ENCODE measurements at places on chromosomes 7 and 10.

DNA sequence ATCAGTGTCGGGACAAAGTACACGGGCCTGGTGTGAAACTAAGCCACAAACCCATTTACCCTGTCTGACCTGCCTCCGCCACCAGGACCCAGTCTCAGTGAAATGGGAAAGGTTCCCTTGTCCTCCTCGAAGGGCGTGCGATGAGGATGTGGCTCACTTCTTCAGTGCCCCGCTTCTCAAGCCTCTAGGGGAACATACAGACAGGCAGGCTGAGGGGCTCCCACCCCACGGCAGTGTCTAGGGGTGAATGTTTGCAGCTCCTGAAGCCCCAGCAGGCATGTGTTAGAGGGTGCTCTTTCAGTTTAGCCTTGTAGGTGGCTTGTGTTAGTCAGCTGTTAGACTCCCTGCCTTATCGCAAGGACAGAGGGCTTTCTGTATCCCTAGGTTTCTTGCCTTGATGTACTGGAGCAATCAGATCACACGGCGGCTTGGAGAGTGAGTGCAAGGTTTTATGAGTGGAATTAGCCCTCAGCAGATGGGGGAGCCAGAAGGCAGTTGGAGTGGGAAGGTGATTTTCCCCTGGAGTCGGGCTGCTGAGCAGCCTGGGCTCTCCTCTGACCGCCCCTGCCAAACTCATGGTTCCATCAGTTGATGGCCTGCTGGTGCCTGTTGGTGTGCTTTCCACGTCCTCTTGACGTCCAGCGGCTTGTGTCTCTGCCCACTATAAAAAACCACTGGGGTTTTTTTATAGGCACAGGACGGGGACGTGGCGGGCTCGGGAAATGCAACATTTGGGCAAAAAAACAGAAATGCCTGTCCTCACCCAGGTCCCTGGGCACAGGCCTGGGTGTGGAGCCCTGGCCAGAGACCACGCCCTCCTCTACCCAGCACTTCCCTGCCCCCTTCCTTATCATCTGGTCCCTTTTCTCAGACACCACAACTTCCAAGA lies 759 bp downstream of the NUDT1 start:
- no peak for DNase-seq

DNA sequence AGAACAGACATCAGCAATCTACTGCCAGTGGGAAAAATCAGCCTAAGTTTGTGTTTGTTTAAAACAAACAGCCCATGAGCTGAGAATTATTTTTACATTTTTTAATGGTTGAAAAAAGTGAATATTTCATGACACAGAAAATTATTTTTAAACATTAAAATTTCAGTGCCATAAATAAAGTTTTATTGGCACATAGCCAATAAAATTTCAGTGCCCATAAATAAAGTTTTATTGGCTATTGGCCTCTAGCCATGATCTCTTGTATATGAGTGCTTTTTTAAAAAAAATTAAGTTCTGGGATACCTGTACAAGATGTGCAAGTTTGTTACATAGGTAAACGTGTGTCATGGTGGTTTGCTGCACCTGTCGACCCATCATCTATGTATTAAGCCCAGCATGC lies 305.9 kb downstream of the HPSE2 start:
- no peak for DNase-seq

- no peak for DNase-seq
These were observed 108.6 kb downstream of the SRI start for GRCh38 chr7:88111140-88111743.

DNA sequence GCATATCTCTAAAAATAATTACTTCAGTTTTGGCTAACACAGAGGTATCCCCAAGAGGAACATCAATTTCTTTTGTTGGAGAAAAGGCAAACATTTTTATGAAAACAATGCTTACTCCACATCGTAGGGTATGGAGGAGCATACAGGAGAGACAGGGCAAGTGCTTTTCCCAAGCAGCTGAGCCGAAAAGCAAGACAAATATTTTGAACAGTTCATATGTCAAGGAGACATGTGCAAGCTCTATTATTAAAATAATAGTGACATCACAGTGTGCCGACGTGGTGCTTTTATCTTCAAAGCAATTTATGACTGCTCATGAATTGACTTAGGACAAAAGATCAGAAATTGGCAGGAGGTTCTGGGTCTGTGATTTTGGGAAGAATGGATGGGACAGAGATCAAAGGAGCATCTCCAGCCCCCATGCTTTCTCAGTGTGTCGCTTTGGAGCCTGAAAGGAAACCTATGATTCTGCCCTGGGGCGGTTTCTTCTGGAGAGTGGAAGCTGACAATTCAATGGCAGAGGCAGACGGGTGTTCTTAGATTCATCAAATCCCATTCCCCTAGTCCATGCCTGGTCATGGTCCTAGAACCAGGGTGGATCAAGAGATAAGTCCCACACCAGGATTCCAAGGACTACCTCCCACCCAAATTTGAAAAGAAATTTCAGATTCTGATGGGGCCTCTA lies 97.1 kb downstream of the JCAD start:
- no peak for DNase-seq

DNA sequence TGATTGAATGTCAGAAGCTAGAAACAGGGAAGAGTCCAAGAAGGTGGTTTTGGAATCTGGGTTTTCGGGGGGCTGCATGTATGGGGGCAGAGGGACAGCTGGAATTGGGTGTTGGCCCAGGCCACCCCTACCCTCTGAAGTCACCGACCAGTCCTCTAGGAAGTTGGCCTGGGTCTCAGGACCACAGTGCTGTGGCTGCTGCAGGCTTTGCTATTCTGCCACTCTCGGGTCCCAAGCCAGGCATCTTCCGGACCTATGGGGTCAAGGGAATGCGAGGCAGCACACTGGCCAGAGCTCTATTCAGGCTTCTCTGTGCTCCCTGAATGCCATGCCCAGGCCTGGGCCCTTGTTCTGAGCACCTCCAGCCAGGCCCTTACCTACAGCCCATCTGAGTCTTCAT lies 13.2 kb downstream of the FGF8 start:
- DNase-seq: no peak

DNA sequence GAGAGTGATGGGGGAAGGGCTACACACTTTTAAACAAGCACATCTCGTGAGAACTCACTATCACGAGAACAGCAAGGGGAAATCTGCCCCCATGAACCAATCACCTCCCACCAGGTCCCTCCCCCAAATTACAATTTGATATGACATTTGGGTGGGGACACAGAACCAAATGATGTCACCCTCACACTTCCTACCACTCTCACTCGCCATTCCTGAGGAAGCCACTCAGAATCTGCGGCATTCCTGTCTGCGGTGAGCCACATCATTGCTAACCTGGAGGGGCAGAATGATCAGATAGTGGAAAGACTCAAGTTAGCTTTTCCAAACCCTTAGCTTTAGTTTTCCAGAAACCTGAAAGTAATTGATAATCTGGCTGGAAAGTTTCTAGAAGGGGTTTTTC lies 66.9 kb downstream of the MYO3A start:
- DNase-seq: no peak

DNA sequence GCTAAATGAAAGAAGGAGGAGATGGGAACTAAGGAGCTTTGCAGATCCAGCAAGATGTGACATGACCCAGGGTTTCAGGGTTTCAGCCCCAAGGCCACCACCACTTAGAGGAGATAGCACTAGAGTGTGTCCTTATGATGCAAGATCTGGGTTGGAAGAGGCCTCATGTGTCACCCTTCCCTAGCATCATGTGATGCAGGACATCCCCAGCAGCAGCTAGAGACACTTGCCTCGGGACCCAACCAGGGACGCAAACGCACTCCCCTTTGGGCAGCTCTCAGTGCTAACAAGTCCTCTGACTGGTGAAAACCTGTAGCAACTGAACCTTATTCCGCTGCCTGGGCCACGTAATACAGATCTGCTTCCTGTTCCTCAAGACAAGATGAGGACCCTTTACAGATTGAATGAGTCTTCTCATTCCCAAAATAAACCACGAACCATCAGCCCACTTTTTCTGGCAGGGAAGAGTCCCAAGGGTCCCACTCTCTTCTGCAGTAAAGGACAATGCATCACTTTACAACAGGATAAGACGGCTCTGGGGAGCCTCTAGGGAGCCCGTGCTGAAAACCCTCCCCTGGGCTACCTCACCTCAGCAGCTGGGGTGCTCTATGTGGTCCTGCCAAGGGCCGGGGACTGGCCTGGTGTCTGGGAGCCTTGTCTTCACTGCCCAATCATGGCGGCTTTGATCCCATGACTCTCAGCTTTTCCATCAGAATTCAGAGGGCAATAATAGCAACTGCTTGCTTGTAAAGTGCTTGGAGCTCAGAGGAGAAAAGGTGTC lies 44.8 kb upstream of the GDF10 start:
- DNase-seq: no peak

GRCh38 chr10:68075550-68076004 lies 494 bp upstream of the HERC4 start:
- DNase-seq: no peak

DNA sequence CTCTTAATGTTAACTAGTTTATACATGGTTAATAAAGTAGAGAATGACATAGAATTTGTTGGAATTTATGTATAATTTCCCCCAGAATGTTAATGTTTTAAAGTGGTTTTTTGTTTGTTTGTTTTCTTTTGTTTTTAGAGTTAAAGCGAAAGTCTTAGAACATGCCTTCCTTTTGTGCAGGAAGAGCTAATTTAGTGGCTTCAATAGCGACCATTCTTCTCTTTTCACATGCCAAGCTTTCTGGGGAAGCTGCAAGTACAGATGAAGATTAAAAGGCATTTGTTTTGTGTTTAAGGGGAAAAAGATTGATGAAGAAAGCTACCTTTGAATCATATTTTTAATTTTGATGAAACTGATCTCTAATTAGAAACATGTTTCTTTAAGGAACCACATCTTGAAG lies 256.3 kb upstream of the CSTF2T start:
- DNase-seq: no peak

- no peak for DNase-seq
These were observed 99.0 kb upstream of the PITRM1 start for GRCh38 chr10:3271354-3272115.

- no peak for DNase-seq
These were observed 41.6 kb downstream of the CDC123 start for GRCh38 chr10:12237265-12238220.

GRCh38 chr7:88586219-88586618 lies 173.3 kb upstream of the ZNF804B start:
- no peak for DNase-seq

- DNase-seq: no peak
These were observed 10.1 kb upstream of the CSTF2T start for GRCh38 chr10:51709324-51709972.

DNA sequence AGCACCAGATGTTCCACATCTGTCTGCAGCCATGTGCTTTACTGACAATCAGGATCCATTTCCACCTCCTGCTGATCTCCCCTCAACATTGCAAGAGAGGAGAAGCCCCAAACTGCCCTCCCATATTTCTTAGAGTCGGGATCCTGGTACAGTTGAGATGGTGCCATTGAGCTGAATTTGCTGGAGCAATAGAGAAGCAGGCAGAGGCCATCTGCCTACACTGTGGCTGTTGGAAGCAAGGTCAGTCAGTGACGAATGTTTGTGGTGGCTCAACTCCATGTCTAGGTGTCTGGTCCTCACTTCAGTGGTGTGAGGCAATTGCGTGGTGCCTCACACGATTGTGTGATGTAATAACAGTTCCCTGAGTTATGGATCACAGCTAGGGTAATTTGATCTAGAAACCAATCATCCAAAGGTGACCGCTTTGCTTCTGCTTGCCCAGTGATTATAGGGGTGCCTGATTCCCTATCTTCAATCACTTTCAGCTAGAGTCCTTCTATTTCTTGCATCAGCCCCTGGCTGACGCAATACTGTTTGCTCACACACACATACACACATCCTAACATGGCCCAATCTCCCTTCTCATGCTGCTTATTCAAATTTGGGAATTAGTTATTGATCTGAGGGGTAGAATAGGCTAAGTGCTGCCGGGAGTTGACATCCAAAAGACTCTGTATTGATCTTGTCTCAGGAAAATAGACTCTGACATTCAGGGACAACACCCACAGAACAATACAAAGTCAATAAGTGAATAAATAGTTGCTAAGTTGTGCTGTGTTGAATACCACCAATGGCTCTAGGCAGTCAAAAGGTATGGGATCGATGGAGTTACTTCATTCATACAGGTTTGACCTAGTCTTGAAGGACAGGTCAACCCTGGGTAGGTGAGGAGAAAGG lies 46.1 kb upstream of the SLC35B4 start:
- no peak for DNase-seq

GRCh38 chr10:6242089-6242488 lies 39.4 kb downstream of the PFKFB3 start:
- DNase-seq: no peak

DNA sequence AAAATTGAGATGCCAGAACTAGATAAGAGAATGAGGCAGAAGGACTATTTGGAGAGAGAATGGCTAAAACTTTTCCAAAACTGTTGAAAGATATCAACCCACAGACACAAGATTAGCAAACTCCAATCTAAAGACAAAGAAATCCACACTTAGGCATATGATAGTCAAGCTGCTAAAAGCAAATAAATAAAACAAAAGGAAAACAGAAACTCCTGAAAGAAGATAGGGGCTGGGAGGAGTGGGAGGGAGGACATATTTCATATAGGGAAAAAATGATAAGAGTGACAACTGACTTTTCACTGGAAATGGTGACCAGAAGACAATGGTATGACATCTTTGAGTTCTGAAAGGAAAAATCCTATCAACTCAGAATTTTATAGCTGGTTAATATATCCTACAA lies 105.4 kb upstream of the ADO start:
- DNase-seq: no peak

DNA sequence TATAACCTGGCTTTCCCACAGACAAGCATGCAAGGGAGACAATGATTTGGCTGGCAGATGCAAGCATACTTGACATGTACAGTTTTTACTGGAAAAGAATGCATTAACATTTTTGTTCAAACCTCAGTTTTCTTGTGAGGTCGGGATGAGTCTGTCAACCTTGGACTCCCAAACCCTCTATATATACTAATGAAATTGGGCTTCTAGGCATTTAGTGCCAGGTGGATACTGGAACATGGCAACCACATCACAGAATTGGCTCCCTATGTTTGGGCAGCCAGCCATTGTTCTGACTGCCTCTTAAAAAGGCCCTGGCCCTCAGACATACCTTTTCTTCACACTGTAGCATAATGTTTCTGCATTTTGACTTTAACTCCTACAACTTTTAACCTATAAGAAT lies 39.1 kb downstream of the CDK6 start:
- DNase-seq: no peak

GRCh38 chr10:13613519-13613918 lies 26.8 kb downstream of the PRPF18 start:
- DNase-seq: no peak

- no peak for DNase-seq
These were observed 367.7 kb downstream of the PHF14 start for GRCh38 chr7:11341285-11341944.

DNA sequence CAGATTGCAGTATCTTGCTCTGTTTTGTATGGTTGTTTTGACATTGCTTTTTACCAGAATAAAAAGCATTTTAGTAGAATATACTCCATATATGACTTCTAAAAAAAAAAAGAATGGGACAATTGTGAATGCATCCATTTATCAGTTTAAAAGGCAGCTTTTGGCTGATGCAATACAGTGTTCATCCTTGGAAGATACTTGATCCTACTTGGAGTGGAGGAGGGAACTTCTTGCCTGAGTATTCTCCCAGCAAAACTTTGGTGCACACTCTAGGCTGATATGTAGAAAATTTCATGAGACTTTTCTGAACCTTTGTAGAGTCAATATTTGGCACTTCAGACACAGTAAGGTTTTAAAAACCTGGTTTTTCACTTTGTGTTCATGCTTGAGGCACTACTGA lies 40.2 kb downstream of the WDR11 start:
- no peak for DNase-seq

Measured in stimulated activated CD4-positive, alpha-beta T cell treated with anti-CD3 and anti-CD28 coated beads, Interleukin-1b, Interleukin-23, amount 100 ng/mL, for 1 hour (primary cell).